Esophagus muscularis mucosa (tissue), 4 donors: ENCODE measurements at places on chromosomes 5 and 9. TPM values are rescaled to one million over a fixed set of nuclear protein-coding genes. Genes with fewer than 3 reads are reported as not detected.

DNA sequence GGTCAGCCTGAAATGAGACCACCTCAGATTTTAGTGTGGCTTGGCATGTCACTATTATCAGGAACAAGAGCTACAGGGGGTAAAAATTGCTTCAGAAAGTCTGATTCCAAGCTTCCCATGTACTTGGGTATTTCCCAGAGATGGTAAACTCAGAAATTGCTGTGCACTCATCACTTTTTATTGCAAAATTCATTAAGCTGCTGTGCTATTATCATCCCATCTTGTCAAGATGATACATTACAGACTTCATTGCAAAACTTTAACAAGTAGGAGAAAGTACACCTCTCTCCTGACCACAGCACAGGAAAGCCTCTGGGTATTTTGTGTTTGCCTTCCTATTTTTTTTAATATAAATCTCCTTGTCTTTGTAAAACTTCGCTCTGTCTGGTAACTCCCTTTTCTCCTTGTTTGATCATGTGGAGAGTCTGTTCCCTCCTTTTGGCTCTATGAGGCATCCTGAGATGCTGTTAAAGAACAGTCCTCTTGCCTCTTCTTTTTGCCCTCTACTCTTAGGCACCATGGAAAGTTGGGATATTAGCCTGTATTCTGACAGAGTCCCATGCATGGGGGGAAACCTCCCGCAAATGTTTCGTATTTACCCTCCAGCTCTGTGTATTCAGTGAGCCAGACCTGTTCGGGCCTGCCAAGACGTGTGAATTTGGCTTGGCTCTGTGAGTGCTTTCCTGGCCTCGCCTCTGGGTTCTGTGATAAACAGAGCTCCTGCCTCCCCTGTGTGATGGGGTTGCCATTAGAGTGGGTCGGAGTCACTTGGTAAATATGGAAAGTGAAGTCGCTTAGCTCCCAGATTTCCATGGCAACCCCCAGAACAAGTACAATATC lies 260.7 kb downstream of the NR3C1 start:
- H3K27me3 ChIP-seq: no peaks in the 10 kb centered on the region
- no peaks in the 10 kb centered on the region for H3K36me3 ChIP-seq
- H3K4me1 ChIP-seq: peaks cover 68% of the 10 kb centered on the region
- H3K4me3 ChIP-seq: peak overlapping the region; percentile 0
- no peak for DNase-seq

GRCh38 chr9:118896324-118897000 lies 472.8 kb downstream of the BRINP1 start:
- H3K36me3 ChIP-seq: no peaks in the 10 kb centered on the region
- no peak for DNase-seq
- no peak overlapping the region for H3K27ac ChIP-seq
- no peaks in the 10 kb centered on the region for H3K27me3 ChIP-seq
- H3K4me3 ChIP-seq: no peak overlapping the region

GRCh38 chr9:6512085-6512657 lies 99.2 kb downstream of the UHRF2 start:
- no peak overlapping the region for H3K27ac ChIP-seq
- no peaks in the 10 kb centered on the region for H3K4me1 ChIP-seq
- no peak for DNase-seq

The SPINK4 gene
- total RNA-seq: not detected

The HMCN2 gene
- 13.3 TPM for total RNA-seq

The MSX2 gene
- 4.0 TPM for total RNA-seq
